AG08395 (cell line): ENCODE measurements at places on chromosomes 3 and 15.
A peak's percentile ranks its signal among the peaks of the same experiment; 100 is the strongest.

- DNase-seq: no peak
Measured at GRCh38 chr15:65987100-65987499, 117.8 kb downstream of the RAB11A start.

DNA sequence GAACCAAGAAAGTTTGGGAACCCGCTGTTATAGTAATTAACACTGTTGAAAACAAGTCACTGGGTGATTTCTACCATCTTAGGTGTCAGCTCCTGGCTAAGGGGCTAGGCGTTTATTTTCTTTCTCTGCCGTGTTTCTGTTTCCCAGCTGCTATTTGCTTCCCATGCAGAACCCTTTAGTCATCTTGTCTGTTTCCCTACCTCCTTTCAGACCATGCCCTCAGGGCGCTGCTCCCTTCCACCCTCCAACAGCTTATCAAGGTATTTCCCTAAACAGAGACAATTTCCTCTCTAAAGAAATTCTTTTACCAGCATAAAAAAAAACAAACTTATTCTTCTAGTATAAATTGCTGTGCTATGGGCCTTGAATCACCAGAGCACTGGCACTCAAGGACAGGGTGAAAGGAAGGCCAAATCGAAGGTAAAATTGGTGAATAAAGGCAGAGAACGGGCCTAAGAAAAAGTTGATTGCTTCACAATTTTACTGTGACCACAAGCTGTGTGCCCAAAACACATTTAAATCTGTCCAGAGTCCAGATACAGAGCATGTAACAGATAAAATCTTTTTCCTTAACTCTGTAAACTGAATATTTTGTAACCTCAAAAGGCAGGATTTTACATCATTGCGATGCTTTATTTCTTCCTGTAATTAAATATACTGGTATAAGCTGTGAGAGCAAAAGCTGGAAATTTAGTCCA, 319.2 kb downstream of the ZNF621 start:
- no peak for DNase-seq

GRCh38 chr3:139517321-139518065, 22.0 kb downstream of the RBP1 start:
- no peak for DNase-seq

- DNase-seq: no peak
Measured at GRCh38 chr3:10457560-10457959, 47.8 kb downstream of the ATP2B2 start.

DNA sequence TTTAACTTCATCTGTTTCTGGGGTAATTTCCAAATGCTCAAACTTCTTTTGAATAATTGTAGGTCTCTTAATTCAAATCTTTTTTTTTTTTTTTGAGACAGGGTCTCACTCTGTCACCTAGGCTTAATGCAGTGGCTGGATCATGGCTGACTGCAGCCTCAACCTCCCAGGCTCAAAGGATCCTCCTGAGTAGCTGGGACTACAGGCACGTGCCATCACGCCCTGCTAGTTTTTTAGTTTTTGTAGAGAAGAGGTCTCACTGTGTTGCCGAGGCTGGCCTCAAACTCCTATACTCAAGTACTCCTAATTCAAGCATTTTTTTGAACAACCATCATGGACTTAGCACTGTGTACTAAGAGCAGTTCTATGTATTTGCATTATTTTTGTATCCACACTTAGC, 3.8 kb upstream of the SIAH2 start:
- no peak for DNase-seq

DNA sequence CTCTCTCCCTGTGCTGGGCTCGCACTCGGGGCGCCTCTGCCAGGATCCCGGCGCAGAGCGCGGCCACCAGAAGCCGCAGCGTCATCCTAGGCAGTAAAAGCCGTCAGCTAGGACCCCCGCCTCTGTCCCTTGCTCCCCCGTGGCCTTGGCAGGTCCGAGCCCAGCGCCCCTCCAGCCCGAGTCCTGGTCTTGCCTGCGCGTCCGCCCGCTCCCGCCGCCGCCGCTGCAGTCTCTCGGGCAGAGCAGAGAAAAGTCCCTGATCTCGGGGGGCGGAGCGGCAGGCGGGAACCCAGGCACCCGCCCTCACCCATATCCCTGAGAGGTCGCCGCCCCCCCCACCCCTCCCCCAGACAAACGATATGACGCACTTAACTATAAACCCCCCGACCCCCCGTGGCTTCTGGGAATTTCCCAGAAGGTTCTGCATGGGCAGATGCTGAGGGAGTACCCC, at the start of gene COL7A1:
Gene COL7A1 (minus strand): TSS at position 255 of the 451 bp plus-strand sequence. CDS start 170 bp downstream, at position 85.
- DNase-seq: peak; percentile 52

- no peak for DNase-seq
Measured at GRCh38 chr3:117011687-117012250, 302.2 kb downstream of the TUSC7 start.

- DNase-seq: no peak
Measured at GRCh38 chr15:86016750-86017149, 62.9 kb upstream of the AGBL1 start.

- no peak for DNase-seq
Measured at GRCh38 chr3:172938788-172939187, 188.3 kb downstream of the ECT2 start.

GRCh38 chr3:189001559-189001958, 170.2 kb upstream of the TPRG1 start:
- DNase-seq: peak; percentile 89

GRCh38 chr15:67446449-67446848, 74.5 kb upstream of the C15orf61 start:
- DNase-seq: no peak

DNA sequence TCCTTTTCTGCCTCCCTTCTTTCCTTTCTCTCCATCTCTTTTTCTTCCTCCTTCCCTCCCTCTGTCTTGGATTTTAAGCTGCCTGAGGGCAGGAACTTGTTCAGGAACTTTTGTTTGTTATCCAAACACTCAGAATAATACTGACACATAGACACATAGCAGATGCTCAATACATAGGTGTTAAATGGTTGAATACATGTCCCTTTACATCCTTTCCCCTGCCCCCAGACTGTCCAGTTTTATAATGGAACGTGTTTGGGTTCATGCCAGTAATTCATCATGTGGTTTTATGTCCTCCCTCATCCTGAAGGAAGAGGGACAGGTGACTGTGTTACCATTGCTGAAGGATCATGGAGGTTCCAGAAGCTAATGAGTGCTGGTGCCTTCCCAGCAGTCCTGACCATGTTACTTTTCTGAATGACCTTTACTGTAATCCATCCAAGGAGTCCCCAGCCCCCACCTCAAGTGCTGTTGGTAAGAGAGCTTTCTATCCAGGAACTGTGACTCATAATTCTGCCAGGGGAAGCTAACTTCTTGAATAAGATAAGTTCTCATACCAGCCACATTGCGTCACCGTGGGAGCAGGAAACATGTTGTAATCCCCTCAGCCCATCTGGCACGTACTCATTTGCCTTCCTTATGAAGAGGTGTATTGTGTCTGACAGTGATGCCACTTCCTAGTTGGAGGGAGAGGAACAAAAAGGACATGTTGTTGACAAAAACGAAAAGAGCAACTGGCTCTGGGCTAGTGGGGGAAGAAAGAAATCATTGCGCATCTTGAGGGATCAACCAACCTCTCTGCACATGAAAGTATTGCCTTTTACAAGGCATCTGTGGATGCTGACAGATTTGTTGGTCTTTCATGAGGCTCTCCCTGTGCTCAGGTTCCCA, 52.4 kb downstream of the IL1RAP start:
- DNase-seq: peak; percentile 95

DNA sequence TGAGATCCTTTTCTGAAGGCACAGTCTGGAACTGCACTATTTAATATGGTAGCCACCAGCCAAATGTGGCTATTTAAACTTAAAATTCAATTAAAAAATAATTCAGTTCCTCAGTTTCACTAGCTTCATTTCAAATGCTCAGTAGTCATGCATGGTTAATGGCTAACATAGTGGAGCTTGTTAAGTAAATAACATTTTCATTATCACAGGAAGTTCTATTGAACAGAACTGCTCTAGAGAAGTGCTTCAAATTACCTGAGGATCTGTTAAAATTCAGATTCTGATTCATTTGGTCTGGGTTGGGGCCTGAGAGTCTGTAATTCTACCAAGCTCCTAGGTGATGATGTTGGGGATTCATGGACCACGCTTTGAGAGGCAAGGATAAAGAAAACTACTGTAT, 109.6 kb upstream of the THRB start:
- DNase-seq: no peak

- no peak for DNase-seq
Measured at GRCh38 chr3:127654374-127654773, 18.4 kb upstream of the ABTB1 start.

DNA sequence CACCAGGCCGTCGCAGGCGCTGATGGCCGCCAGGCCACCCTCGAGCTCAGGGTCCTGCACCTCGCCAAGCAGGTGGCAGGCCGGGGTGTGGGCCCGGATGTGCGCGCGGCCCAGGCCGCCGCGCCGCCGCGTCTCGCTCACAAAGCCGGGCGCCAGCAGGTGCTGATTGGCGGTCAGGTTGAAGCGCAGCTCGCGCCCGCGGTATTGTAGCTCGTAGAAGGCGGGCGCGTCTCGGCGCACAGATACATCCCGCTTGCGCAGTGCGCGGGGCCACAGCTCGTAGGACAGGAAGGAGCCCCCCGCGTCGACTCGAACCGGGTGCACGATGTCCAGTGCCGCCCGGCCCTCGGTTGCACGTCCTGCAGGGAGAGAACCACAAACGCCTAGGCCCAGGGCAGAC, 11.1 kb downstream of the ADAMTS7 start:
- no peak for DNase-seq
